ENCODE measurements at places on chromosomes 13 and 19. TPM values are rescaled to one million over a fixed set of nuclear protein-coding genes. Genes with fewer than 3 reads are reported as not detected.
A peak's percentile ranks its signal among the peaks of the same experiment; 100 is the strongest.

The AMER2 gene
- 0.81 TPM for total RNA-seq

- ATAC-seq, result peak; percentile 42
Measured at GRCh38 chr19:8578642-8579265, 1.5 kb upstream of the MYO1F start.

The SMIM44 gene
- total RNA-seq, result not detected

DNA sequence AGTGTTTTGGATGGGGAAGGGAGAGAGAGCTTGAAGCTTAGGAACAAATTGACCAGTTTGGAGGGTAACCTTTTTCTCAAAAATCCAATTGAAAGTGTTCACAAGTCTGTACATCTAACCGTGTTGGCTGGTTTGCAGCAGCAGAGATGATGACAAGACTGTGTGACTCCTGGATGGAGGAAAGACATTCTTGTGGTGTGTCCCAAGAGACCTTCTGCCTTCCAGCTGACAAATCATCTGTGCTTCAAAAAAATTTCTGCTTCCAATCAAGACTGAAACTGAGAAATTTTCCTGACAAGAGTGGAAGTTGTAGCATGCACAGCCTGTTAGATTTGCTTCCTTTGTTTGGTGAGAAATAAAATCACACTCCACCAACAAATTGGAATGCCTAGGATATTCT is 56.2 kb downstream of the LACC1 start:
- ATAC-seq, result no peak

The KCNC3 gene
- 0.67 TPM for total RNA-seq

GRCh38 chr13:73479351-73479750 is 420.5 kb downstream of the KLF5 start:
- ATAC-seq, result no peak

DNA sequence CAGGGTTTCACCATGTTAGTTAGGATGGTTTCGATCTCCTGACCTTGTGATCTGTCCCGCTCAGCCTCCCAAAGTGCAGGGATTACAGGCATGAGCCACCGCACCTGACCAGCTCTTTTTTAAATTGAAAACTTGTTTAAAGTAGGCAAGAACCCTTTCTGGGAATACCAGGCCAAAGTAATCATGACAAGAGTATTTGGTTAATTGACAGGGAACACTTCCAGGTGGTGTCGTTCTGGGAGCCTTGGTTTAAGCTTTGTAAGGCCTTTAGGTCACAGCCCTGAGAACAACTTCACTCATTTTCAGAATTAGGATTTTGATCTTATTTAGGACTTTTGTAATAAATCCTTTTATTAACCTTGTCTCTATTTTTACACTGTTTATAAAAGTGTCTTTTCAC is 115.2 kb downstream of the LMO7 start:
- no peak for ATAC-seq

The PLPPR3 gene
- total RNA-seq, result not detected

The IGFLR1 gene
- total RNA-seq, result 4.6 TPM

GRCh38 chr13:40146063-40146462 is 490.6 kb downstream of the COG6 start:
- no peak for ATAC-seq

DNA sequence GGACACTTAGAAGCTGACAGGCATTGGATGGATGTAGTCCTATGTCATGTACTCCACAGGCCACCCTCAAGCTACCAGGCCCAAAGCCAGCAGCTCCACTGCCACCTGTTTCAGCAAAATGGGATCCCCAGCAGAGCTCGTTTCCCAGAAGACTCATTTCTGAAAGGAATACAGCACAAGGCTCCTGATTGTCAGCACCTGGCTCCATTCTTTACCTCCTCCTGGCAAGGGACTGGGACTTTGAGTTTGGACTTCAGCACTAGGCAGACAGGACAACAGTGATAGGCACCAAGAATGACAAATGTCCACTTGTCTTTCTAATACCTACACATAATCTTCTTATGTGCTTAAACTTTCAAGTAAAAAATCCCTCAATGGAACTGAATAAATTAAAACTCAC is 150.4 kb upstream of the RXFP2 start:
- no peak for ATAC-seq

The GJB2 gene
- 57.5 TPM for total RNA-seq

DNA sequence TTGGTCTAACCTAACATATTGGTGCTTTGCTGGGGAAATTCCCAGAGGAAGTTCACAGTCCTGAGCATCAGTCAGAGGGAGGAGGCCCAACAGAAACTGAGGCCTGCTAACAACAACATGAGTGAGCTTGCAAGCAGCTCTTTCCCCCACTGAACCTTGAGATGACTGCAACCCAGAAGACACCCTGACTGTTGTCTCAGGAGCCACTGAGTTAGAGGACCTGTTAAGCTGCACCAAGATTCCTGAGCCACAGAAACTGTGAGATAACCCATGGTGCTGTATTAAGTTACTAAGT is 193.2 kb upstream of the UBL3 start:
- ATAC-seq, result no peak

DNA sequence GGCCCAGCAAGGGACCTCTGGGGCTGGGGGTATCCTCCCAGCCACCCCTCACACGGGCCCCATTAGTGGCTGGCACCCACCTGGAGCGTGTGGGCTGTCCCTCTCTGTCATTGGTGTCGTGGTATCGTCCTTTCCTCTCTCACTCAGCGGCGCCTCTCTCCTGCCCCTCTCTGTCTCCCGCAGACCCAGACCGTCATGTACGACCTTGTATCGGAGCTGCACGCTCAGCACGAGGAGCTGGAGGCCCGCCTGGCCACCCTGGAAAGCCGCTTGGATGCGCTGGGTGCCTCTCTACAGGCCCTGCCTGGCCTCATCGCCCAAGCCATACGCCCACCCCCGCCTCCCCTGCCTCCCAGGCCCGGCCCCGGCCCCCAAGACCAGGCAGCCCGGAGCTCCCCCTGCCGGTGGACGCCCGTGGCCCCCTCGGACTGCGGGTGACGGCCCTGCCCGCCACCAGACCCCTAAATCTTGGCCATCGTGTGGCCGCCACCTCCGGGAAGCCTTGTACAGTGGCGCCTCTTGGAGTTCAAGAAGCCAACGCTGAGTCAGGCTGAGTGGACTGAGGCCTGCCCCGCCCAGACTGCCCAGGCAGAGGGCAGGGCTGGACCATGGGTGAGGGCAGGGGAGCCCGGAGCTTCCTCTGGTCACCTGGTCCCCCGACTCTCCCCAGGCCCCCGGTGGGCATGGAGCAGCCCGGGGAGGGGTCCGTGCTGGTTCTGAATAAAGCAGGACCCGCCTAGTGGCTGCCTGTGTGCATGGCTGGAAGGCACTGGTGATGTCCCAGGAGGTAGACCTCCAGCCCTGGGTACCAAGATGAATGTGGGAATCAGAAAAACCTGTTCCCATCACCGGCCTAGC is 9.8 kb upstream of the ARRDC2 start:
- ATAC-seq, result no peak

The SACS gene
- 77.5 TPM for total RNA-seq

GRCh38 chr19:28700176-28700575 is 512.8 kb downstream of the UQCRFS1 start:
- no peak for ATAC-seq

- no peak for ATAC-seq
Measured at GRCh38 chr13:48501705-48502104, 31.2 kb downstream of the RCBTB2 start.

- no peak for ATAC-seq
Measured at GRCh38 chr13:45800485-45800884, 51.1 kb downstream of the SIAH3 start.

The FBXO27 gene
- total RNA-seq, result 3.6 TPM

DNA sequence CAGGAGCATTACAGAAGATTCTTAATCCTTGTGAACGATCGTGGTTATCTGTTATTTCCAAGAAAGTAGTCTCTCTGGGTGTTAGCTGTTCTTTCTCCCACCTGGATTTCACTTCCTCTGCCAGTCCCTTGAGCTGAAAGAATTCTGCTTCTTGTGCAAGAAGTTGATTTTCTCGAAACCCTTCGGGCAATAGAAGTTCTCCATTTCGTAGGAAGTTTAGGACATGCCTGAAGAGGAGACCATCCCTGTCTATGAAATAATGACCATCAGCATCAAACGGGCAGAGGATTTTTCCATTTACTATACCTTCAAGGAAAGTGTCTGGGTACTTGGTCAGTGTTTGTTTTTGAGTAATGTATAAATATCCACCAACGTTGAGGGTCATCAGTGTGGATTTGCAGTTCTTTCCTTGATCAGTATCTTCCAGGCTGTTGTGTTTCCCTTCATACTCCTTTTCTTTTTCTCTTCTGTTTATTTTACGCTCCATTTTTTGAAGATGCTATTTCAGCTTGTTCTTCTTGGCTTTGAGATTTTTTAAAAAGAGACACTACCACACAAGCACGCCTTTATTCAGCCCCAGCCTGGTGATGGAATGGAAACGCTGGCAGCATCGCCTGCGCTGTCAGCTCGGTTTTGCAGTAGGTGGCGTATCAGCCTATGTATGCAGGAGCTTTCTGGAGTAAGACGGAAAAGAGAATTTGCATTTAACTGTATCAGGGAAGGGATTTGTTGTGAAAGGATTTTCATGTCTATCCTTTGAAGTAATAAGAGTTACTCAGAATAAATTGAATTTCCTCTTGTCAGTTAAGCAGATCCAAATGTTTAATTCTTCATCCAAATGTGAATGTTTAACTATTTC is 6.5 kb downstream of the KCTD4 start:
- ATAC-seq, result peak; percentile 57

- peak; percentile 78 for ATAC-seq
Measured at GRCh38 chr19:6066661-6067646, 43.3 kb downstream of the RFX2 start.

- no peak for ATAC-seq
Measured at GRCh38 chr19:45901912-45902650, at the start of gene MYPOP. Gene MYPOP (minus strand): TSS chr19:45902613. CDS start chr19:45901773, 840 bp downstream.

GRCh38 chr13:88104576-88104975 is 433.4 kb downstream of the SLITRK5 start:
- no peak for ATAC-seq

GRCh38 chr13:74464670-74465069 is 330.5 kb upstream of the KLF12 start:
- ATAC-seq, result no peak

- ATAC-seq, result no peak
Measured at GRCh38 chr13:21364357-21364756, 94.7 kb downstream of the ZDHHC20 start.

DNA sequence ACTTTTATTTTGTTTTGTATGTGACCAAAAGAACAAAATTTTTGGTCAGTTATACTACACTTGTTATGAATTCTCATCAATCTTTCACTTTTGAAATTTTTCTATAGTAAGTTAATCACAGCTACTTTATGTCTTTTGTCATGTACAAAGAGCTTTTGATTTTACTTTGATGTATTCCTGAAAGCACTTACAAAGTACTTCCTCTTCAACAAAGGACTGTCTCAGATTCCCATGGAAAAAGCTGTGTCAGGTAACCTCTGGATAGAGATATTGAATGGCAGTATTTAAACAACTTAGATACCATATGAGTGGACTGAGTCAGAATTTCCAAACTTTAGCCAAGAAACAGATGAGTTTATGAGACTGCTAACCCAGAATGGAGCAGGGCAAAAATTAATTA is 689.3 kb upstream of the ATXN8OS start:
- ATAC-seq, result no peak

- no peak for ATAC-seq
Measured at GRCh38 chr19:19549804-19550464, 11.9 kb downstream of the CILP2 start.

DNA sequence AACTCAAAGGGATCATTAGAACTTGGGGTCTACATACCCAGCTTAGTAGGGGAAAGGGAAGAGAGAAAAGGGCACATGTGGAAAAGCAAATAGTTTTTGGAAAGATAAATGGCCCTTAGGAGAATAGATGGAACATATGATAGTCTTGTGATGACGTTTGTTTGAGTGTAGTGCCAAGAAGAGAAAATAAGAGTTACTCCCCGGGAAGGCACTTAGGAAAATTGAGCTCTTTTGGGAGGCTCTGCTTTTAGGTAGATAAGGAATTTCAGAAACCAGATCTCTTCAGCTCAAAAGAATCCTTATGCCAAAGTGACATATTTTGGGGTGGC is 44.8 kb upstream of the SERTM1 start:
- ATAC-seq, result no peak

DNA sequence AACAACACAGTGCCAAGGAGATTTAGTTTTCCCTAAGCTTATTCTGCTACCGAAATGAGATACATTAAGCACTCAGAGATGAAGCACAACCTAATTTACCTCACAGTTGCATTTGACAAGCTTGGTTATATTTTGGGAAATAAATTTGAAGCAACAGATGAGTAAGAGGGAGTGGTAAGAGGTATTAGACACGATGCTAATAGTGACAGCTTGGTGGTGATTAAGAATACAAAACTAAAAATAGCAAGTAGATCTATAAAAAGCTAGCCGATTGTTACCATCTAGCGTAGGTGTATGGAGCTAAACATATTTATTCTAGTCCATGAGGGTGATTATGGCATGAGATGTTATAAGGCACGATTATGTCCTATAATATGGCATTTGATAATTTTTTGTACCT is 208.5 kb downstream of the PCCA start:
- ATAC-seq, result no peak

The MISP3 gene
- total RNA-seq, result 5.6 TPM

- no peak for ATAC-seq
Measured at GRCh38 chr13:20129076-20129475, 31.8 kb downstream of the GJA3 start.

The ZNF132 gene
- 4.1 TPM for total RNA-seq

DNA sequence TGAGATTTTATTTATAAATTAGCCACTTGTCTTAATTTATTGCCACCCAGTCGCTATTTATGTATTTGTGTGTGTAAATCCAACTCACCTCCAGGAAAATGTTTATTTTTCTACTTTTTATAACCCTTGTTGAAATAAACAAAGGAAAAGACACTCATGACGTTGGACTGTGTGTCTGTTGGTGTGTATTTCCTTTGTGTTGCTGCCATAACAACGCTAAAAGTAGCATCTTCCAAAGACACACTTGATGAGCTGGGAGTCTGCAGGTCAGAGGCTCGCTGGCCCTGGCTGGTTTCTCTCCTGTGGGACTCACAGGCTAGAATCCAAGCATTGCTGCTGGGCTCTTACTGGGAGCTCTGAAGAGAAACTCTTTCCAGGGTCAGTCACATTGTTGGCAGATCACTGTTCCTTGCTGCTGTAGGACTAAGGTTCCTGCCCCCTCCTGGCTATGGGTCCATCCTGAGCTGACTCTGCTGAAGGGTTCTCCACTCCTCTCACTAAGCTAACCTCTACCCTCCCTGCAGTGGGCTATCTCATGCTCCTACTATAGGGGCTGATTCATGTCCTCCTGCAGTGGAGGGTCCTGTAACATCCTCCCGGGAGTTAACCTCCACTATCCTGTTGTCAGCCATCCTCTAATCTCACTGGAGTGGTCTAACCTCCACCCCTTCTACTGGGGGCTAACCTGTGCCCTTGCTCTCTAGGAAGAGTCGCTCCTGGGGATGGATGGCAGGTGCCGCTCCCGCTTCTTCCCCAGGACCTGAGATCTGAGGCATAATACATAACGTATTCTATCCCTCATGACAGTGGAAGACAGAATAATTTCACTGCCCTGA is 2.1 kb downstream of the IFNL2 start:
- no peak for ATAC-seq

DNA sequence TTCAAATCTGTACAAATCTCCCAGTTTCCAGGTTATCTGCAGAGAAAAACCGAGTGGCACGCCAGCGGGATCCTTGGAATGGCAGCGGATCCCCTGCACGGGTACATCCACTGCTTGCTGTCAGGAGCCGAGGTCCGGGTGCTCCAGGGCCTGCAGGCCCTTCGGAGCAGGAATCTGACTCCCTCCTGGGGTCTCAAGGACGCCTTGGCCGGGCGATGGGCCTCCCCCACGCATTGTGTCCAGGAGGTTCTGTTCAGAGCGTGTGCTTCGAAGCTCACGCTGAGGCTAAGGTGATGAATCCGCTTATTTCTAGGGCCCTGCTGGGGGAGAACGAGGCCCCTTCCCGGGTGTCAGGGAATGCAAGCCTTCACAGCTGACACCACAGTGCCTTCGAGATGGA is 148.9 kb downstream of the SOX1 start:
- no peak for ATAC-seq

The NOVA2 gene
- 0.67 TPM for total RNA-seq
